ENCODE measurements at places on chromosomes 13 and 19.

DNA sequence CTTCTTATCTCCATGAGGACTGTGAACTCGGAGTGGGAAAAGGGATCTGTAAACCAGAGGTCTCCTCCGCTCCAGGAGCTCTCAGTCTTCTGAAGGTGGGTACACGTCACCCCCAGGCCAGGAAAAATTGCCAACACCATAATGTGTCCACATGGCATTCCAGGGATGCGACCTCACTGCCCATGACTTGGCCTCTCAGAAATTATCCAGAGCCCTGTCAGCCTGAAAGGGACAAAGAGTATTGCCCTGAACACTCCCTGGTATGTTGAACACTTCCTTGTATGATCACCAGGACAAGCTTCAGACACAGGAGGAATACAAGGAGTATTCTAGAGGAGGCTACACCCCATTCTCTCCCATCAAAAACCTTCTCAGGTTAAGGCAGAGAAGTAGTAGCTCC, 81.0 kb upstream of the SLC7A1 start:
- DNase-seq: no peak

GRCh38 chr13:91726671-91727070, 328.2 kb downstream of the GPC5 start:
- DNase-seq: no peak

DNA sequence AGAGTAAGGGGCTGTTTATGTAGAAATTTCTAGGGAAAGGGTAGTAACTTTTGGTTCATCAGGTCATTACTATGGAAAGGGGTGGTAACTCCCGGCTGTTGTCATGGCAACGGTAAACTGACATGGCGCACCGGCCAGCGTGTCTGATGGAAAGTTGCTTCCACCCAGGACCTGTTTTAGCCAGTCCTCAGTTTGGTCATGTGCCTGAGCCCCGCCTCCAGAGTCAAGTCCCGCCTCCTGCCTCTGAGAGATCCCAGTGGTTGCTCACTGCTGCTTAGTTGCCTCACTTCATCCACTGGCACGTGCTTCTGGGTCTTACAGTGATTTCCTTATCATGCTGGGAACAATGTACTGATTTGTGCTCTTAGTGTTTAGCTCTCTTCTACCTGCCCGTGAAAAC, 455.2 kb upstream of the ZNF507 start:
- no peak for DNase-seq

- no peak for DNase-seq
Observed at GRCh38 chr13:51745243-51745642, 58.7 kb downstream of the DHRS12 start.

- DNase-seq: no peak
Observed at GRCh38 chr13:18998389-18998788, 183.2 kb downstream of the TUBA3C start.

GRCh38 chr19:34733746-34734536, at the start of gene ZNF181:
TSS of gene ZNF181 (plus strand) at chr19:34734243. CDS start at chr19:34735038, 795 bp downstream.
- peak; percentile 59 for DNase-seq

- DNase-seq: no peak
Observed at GRCh38 chr19:35266520-35267352, 2.0 kb upstream of the USF2 start.

- no peak for DNase-seq
Observed at GRCh38 chr13:92074658-92075057, 676.2 kb downstream of the GPC5 start.

All from stimulated activated CD8-positive, alpha-beta memory T cell treated with anti-CD3 and anti-CD28 coated beads, Interleukin-7, amount 100 ng/mL, for 1 hour (primary cell).